ENCODE measurements at places on chromosomes 4 and X.

GRCh38 chrX:13093529-13094140 lies 49.2 kb upstream of the FAM9C start:
- DNase-seq, result no peak

- no peak for DNase-seq
Observed at GRCh38 chr4:87270825-87271224, 50.4 kb upstream of the KLHL8 start.

- no peak for DNase-seq
Observed at GRCh38 chr4:159224408-159224807, 121.5 kb downstream of the RAPGEF2 start.

GRCh38 chrX:18748499-18748898 lies 41.1 kb downstream of the PPEF1 start:
- no peak for DNase-seq

DNA sequence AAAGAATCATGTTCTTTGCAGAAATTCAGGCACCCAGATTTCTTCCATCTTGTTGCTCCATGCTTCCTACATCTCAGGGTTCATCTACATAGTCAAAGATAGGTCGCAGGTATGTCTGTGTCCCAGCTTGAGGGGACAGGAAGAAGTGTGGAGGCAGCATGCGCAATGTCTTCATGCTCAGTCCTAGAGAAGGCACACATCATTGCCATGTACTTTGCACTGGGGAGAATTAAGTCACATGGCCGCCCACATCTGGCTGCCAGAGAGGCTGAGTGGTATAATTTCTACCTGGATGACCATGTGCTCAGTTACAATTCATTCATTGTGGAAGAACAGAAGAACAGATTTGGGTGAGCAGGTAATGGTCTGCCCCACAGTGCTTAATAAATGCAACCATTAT lies 54.1 kb downstream of the GAB1 start:
- DNase-seq, result no peak

DNA sequence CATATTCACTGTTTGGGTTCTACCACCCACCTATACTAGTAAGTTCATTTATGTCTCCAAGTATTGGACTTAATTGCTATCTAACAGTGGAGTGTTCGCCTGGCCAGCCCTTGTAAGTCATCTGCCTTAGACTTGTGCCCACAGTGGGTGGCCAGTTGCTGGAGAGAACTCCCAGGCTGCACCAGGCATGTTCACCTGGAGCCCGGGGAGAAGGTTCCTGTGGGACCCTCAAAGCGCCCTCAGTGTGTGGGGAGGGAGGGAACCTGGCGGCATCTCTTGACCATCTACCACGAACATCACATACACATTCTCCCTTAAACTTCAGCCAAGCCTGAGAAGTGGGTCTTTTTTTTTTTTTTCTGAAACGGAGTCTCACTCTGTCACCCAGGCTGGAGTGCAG lies 138.1 kb downstream of the CPZ start:
- no peak for DNase-seq

GRCh38 chrX:15525664-15526416 lies 25.2 kb downstream of the BMX start:
- DNase-seq, result no peak

DNA sequence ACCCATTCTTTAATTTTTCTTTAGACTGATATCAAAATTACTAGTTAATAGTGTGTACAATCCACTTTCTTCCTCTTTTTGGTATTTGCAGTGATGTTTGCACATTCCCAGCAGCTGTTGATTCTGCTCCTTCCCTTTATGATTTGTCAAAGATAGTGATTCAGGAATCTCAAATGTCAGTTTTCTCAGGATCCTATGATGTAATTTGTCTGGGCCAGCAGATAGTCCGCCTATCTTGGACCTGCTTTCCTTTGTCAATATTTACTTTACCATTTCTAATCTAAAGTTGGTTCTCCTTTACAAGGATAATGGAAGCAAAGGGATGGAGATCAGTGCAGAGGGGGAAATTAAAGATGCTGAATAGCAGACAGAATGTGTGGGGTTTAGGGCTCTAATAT lies 122.1 kb downstream of the REELD1 start:
- no peak for DNase-seq

DNA sequence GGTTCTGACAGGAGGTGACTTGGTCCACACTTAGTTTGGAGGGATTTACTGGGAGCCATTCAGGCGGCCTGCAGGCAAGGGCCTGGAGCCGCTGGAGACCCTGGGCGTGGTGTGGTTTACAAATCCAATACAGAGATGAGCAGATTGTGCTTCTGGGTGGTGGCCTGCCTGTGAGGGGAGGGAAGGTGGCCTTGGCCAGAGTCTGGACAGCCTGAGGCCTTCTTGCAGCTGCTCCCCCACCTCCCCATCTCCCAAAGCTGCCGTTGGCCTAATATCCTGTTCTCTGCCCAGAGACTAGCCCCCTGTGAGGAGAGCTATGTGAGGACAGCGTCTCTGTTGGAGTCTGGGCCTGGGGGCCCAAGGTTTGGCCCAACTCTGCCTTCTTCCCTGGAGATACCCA lies 163.9 kb upstream of the MAMLD1 start:
- DNase-seq, result no peak

- DNase-seq, result no peak
Observed at GRCh38 chrX:57573754-57574153, 18.1 kb upstream of the ZXDB start.

DNA sequence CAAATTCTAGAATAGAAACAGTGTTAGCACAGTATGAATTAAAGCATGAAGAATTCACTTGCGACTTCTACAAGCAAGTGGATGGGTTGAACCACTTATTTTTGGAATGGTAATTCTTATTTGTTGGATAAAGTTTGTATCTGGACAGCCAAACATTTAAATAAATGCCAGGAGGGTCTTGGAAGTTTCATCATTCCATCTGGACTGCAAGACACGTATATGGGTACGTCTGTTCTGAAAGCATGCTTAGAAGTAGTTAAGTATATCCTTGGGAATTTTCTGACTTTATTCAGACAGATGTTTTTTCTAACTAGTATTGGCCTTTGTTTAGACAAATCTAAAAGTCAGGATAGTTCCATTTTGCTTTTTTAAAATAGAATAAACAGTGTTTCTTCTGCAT lies 77.5 kb upstream of the CASK start:
- no peak for DNase-seq

DNA sequence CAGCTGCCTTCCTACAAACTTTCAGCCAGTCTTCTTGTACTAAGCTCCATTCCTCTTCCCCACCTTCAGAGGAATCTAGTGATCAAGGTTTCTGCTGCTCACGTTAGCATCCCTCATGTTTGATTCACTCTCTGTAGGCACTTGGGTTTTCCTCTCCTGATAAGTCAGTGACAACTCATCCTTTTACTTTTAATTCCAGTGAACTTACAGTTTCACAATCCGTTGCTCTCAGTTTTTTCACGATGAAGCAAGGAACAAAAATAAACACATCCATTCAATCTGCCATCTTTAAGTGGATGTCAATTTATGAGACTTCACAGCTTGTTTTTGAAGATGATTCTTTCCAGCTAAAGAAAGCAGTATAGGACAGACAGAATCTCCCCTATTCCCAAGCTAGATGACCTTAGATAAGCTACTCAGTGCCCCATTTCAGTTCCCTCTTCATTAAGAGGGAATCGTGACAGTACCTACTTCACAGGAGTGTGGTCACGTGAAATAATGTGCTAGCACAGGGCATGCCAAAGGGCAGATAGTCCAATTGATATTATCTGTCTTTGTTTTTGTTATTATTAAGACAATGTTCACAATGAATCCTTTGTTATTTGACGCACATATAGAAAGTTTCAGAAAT lies 234.3 kb downstream of the PALLD start:
- no peak for DNase-seq

- no peak for DNase-seq
Observed at GRCh38 chr4:150002561-150002960, 75.7 kb upstream of the DCLK2 start.

GRCh38 chr4:56723201-56723605 lies 42.1 kb upstream of the HOPX start:
- no peak for DNase-seq

DNA sequence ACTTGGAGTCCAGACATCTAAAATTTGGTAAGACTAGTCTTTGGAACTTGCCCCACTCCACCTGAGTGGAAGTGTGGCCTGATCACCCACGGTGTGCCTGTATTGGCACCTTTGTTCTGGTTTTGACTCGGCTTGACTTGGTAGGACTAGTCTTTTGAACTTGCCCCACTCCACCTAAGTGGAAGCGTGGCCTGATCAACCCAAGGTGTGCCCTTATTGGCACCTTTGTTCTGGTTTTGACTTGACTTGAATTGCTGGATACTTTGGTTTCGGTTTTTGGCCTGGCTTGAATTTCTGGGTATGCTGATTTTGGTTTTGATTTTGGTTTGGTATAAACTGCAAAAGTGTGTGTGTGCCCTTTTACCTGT lies 44.7 kb upstream of the UGT2B7 start:
- no peak for DNase-seq

- no peak for DNase-seq
Observed at GRCh38 chr4:1768367-1769034, 24.6 kb upstream of the FGFR3 start.

- no peak for DNase-seq
Observed at GRCh38 chrX:52923781-52924241, 26.7 kb downstream of the FAM156B start.

DNA sequence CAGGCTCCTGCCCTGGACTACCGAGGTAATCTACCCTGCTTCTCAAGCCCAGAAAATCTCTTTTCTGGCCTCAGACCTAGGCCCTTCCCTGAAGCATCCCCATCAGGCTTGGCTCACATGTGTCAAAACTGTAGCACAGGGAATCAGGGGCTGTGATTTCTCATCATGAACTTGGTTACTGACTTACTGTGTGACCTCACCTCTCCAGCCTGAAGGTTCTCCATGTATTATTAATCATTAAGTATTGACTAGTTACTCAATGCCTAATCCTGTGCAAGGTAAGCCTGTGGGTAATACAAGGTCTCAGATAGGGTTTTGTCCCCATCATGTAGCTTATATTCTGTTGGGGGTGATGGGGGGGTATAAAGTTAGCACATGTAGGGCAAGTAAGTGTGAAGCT lies 6.8 kb downstream of the SRPX2 start:
- no peak for DNase-seq

- no peak for DNase-seq
Observed at GRCh38 chrX:118116713-118117550, at the start of gene KLHL13. Gene KLHL13 (minus strand): TSS chrX:118116810. CDS start chrX:118028473, 88,337 bp downstream.

DNA sequence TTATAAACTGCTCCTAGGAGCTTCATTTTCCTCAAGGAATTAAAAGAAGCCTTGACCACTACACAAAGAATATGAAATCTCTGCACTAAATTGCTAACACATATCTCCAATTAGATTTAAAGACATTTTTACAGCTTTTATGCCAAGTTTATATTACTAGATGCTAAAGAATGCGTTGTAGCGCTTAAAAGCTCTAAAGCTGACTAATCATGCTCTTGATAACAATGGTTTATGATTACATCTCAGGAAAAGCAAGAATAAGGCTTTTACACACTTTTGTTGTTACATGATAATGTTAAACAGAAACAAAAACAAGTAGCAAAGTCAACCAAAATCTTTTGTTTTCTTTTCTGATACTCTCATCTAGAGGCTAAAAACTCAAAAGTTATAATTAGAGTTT lies 44.7 kb downstream of the SLC10A7 start:
- DNase-seq, result no peak

- no peak for DNase-seq
Observed at GRCh38 chrX:18146954-18147353, 73.7 kb downstream of the BEND2 start.

DNA sequence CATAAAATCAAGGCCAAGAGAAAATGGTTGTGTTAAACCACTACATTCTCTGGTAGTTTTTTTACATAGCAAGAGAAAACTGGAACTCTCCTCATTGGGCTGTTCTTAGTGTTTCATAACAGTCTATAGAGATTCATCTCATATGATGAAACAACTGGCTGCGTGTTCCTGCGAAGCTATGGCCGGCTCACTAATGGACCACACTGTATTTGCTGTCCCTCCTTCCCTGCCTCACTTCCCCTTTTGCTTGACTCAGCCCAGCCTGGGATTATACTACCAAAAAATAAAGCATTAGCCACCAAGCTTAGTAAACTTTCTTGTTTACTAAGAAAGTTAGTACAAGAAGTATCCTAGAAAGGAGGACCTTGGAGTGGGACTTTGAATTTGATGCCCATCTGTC lies 31.6 kb upstream of the LSM6 start:
- no peak for DNase-seq

GRCh38 chr4:4851081-4851480 lies 8.4 kb upstream of the MSX1 start:
- no peak for DNase-seq

DNA sequence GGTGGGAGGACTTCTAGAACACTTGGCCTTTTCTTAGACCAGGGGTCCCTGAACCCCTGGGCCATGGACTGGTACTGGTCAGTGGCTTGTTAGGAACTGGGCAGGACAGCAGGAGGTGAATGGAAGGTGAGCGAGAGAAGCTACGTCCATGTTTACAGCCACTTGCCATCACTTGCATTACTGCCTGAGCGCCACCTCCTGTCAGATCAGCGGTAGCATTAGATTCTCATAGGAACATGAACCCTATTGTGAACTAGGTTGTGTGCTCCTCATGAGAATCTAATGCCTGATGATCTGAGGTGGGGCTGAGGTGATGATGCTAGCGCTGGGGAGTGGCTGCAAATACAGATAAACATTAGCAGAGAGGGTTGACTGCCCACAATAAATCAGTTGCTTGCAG lies 100.9 kb upstream of the IGFBP7 start:
- no peak for DNase-seq

DNA sequence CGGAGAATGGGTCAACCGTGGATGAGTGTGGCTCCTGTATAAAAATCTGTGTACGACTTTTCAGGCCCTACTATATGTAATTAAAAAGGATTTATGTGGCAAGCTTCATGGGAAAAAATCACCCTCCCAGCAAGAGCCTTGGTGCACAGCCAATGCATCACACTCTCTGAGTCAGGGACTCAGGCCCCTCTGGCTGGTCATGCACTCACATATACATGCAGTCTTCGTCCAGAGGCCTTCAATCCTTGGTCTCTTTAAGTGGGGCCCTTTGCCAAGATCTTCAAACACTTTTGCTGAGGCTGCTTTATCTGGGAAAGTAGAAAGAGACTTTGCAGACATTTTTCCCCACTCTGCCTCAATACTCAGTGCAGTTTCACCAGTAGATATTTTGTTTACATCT lies 311.4 kb upstream of the FSTL5 start:
- no peak for DNase-seq

GRCh38 chrX:130885996-130886395 lies 17.0 kb downstream of the ENOX2 start:
- DNase-seq, result no peak

GRCh38 chr4:168511780-168512489 lies 15.1 kb downstream of the PALLD start:
- DNase-seq, result no peak

DNA sequence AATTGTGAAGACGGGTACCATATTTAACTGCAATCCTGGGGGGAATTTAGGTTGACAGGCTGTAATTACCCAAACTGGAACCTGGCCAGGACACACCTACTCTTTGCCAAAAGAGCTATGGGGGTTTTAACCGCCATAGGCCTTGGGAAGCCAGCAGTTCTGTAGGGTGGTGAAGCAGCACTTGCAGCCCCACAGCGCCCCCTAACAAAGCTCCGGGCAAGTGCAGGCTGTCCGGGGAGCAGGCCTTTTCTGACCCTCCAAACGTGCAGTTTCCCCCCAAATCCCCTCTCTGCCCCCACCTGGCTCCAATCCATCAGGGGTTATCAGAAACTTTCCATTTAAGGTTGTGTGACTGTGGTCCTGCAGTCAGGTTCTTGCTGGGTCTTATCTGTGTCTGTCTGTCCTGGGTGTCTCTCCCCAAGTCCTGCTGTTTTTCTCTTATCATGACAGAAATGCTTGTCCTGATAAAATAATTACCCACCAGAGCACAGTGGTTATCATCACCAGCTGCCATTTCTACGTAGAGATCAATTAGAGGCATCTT lies 350.9 kb downstream of the MID1IP1 start:
- peak; percentile 80 for DNase-seq

GRCh38 chr4:76674983-76675382 lies 223.0 kb downstream of the SOWAHB start:
- DNase-seq, result no peak

All from NCI-H1694 (cell line).